Left hindlimb (tissue), 1 donor: ENCODE measurements at places on chromosomes 12 and 14.

GRCh38 chr12:120804428-120804827 lies 78.8 kb downstream of the ACADS start:
- DNase-seq: no peak

- no peak for DNase-seq
These were observed 145.2 kb upstream of the WSCD2 start for GRCh38 chr12:107983756-107984472.

GRCh38 chr14:67722293-67722692 lies 20.6 kb downstream of the RDH12 start:
- peak; percentile 69 for DNase-seq

DNA sequence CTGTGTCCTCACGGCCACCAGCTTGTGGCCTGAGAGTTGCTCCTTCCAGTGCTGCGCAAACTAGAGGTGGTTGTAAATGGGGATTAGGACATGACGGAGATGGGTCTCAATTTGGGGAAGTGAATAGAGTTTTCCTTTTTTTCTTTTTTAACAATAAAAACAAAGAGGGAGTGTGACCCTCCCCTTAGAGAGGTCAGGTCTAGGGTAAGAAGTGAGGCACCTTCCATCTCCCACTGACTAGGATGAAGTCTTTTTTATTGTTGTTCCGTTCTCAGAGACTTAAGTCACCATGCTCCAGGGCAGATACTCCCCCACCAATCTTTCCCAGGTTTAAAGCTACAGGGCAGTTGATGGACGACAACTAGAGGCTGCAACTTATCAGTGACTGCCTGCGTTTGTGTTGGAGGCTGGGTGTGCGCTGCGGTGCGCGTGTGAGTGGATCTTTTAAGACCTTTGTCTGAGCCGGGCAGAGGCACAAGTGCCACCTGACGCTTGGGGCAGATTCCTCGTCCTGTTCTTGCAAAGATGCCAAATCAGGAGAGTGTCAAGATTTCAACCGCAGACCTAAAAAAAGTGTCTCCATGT lies 2.1 kb upstream of the GSC start:
- no peak for DNase-seq

DNA sequence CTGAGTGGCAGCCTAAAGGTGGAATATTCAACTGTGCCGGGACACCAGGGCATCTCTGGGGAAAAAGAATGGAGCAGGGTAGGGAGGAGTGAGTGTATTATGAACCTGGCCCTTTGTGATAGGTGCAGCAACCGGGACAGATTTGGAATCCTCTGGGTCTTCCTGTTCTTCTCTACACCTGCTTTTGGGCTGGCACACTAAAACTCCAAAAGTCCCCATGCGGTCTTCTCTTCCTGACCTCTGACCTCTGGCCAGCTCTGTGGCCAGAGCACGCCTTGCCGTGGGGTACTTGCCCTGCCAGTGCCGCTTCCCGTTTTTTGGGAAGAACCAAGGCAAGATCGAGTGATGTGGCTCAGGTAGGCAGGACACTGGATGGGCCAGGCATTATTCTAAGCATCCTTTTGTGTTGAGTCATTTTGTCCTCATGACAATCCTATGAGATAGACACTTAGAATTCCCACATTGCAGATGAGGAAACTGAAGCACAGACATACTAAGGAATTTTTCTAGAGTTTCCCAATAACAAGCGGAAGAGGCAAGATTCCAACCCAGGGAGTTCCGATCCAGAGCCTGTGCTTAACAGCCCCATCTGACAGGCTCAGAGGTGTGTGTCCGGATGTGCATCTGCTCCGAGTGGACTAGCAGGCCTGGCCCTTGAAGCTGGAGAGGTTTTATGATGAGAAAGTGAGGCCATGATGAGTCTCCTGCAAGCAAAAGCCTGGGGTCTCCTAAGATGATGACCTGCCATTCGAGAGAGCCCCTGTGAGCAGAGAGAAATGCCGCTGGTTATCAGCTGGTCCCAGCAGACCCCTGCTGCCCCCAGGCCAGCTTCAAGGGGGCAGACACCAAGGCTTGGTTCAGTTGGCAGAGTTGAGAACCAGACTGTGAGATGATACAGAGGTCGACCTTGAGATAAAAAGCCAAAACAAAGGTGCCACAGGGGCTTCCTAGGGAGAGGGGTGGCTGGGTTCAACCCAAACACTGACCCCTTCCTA lies 67.9 kb upstream of the ESRRB start:
- DNase-seq: no peak

DNA sequence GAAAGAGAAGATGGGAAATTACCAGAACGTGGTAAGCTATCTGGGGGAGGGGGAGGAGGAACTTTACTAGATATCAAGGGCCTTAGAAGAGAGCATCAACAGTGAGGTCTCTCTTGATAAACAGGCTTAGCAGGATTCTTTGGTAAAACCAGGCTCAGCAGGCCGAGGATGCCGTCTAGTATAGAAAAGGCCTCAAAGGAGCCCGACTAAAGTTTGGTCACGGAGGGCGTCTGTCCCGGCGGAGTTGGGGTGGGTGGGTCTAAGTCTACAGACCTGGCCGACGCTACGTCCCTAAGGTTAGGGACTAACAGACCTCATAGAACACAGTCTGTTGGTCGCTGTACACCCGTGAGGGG lies 538 bp upstream of the TIGAR start:
- no peak for DNase-seq

GRCh38 chr14:62125793-62126192 lies 363.6 kb downstream of the SNAPC1 start:
- no peak for DNase-seq

GRCh38 chr14:68199554-68200151 lies 380.1 kb downstream of the RAD51B start:
- peak; percentile 48 for DNase-seq

DNA sequence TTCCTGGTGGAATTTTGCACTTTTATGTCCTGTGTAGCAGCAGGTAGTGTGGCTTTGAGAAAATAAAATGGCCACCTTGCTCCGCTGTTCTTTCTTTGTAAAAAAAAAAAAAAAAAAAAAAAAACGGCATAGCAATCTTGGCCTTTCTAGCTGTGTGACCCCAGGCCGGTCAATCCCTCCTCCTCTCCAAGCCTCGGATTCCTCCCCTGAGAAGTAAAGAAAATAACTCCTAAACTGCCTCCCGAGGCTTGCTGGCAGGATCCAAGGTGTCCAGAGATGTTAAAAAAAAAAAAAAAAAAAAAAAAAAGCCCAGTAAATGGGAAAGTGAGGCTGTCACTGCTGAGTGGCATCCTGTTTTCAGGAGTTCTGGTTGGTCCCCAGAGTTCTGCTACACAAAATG lies 23.9 kb upstream of the MAP1LC3B2 start:
- no peak for DNase-seq

GRCh38 chr14:38824706-38825105 lies 278.3 kb downstream of the SEC23A start:
- no peak for DNase-seq

DNA sequence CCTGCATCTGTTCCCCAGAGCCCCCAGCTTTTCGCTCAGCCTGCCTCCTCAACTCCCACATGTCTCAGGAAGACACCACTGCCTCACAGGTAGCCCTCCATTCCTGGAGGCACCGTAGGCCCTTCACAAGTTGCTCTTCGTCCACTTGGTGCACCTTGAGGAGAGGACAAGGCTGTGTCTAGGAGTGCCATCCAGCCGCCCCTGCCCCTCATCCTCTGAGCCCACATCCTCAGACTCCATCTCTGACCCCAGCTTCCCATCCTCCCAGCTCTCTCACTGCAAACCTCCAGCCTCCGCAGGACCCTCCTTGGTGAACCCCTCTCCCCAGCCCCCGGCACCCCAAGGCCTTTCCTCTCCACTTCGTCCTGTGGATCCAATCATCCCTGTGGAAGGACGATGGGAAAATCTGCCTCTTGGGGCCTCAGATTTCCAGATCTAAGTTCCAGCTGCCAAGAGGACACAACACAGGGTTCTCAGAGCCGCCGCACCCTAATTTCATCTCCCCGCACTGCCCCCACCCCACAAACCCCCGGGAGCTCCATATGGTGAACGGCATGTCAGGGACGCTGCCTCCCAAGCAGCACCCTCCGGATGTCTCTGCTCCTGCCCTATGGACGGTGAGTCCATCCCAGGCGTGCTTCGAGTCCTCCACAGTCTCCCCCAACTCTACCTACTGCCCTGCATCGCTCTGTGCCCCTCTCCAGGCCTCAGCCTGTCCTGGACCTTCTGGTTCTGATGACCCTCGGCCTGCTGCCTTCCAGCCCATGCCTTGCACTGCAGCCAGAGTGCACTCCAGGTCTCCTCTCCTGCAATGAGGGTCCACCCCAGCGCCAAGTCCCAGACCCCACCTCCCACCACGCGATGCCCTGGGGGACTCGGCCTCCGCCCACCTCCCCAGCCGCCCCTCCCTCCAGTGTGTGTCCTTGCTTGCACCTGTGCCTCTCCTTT lies 314.1 kb upstream of the DIO3 start:
- no peak for DNase-seq

GRCh38 chr14:73696466-73697400 lies 17.5 kb downstream of the PNMA1 start:
- no peak for DNase-seq

DNA sequence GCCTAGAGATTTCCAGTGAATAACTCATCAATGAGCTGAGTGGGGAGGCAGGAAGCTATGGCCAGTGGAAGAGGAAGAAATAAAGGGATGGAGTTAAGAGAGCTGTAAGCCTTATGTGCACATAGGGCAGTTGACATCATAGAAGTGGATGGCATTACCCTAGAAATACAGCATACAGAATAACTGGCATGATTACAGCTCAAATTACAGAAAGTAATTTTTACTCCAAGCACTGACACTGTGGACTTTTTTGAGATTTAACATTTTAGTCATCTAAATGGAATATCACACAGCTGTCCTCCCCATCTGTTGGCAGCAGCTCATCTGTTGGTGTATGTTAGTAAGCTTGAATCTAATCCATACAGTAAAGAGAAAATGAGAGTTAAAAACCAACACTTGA lies 5.4 kb upstream of the IPO8 start:
- DNase-seq: no peak

GRCh38 chr12:31117203-31118011 lies 43.7 kb downstream of the DDX11 start:
- DNase-seq: no peak

- no peak for DNase-seq
These were observed 597.8 kb downstream of the ETNK1 start for GRCh38 chr12:23222801-23223200.

DNA sequence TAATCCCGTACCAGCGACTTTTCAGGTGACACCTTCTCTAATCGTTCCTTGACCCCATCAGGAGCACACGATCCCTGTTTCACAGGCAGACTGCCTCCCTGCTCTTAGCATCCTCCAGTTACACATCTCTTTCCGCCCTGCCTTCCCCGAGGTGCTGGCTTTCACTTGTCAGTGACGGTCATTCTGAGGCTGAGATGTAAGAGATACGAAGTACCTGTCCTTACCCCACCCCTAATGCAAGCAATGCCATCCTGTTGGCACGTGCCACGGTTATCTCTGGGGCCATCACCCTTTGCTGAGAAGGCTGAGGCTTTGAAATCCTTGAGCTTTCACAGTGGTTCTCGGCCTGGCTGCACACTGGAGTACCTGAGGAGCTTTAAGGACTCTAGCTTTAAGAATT lies 24.4 kb downstream of the B4GALNT3 start:
- DNase-seq: no peak

GRCh38 chr14:74401504-74402241 lies 24.3 kb downstream of the SYNDIG1L start:
- DNase-seq: peak; percentile 38

- DNase-seq: no peak
These were observed 840 bp downstream of the PNP start for GRCh38 chr14:20469890-20470602.

DNA sequence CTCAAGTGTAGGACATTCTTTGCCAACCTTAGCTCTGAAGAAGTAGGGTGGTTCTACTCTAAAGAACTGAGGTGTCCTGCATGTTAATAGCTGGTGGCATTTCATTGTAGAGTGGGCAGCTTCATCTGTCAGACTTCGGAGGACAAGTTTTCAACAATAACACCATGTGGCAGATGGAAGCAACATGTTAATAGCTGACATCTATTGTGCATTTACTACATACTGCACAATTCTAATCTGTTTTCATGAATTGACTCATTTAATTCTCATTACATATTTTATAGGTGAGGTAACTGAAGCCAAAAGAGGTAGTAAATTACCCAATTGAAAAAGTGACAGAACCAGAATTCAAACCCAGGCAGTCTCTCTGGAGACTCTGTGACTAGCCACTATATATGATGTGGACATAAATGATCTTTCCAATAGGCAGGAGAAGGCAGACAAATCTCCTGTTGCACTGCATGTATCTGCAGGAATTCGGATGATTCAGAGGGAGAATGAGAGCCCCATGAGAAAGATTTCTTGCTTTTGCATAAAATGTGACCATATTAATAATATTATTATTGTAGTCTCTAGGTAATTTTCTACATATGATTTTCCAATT lies 137.2 kb upstream of the E2F7 start:
- DNase-seq: no peak

GRCh38 chr12:22990501-22990900 lies 365.5 kb downstream of the ETNK1 start:
- no peak for DNase-seq
